Hematopoietic multipotent progenitor cell treated with erythropoietin and hydrocortisone succinate and interleukin-3 and kit ligand, for 6 days (in vitro differentiated cells): ENCODE measurements at places on chromosomes 4 and X.

DNA sequence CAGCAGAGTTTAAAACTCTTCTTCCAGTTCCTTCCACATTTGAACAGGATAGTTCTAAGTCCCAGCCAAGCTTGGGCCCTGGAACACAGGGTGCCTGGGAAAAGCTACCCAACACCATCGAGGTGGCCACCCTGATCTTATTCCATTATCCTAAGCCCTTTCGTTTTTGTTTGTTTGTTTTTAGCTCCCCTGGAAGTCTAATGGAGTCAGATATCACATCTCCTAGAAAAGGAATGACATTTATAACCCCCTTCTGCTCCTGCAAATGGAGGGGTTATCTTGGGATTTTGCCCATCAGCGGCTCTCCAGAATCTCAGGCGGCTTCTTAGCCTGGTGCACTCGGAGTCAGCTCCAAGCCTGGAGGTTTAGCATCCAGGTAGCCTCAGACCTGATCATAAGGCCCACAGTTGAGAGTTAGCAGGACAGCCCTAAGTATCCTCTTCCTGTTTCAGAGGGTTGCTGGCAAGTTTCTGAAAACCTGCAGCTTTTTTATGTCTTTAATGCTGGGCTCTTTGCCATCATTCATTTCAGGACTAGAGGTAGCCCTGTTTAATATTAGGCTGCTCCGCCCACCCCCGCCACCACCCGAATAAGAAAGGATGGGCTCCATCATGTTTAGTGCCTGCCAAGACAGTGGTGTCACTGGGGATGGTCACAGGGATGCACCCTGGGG, 230.0 kb upstream of the LNX1 start:
- no peak for DNase-seq

DNA sequence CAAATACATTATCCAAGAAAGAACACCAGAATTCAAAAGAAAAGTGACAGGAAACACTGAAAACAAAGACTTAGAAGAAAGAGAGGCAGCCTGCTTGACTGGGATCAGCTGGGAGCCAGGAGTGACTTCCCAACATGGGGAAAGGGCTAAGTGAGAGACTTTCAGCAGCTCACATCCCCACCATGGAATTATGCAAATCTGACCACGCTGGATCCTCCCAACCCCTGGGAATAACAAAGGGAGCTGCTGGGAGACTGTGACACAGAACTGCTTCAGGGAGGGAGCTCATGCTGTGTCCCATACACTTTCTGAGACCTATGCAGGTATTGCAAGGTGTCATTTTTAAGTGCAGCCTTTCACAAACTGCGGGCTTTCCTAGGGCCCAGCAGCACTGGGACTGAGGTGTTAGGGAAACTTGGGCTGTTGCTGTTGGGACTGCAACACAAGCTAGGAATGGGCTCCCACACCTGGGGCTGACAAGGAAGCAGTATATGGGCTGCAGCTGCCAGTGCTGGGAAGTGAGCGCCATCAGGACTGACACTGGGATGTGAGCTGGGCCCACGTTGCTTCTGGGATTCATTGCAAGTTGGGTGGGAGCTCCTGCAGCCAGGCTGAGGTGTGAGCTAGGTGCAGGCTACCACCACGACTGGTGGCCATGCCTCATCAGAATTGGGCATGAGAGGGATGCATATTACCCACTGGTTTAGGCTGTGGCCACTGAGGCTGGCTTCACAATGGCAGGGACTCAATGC, 139.1 kb downstream of the KDR start:
- no peak for DNase-seq

GRCh38 chr4:173494013-173494970, 35.7 kb downstream of the HAND2 start:
- DNase-seq, result peak; percentile 89

DNA sequence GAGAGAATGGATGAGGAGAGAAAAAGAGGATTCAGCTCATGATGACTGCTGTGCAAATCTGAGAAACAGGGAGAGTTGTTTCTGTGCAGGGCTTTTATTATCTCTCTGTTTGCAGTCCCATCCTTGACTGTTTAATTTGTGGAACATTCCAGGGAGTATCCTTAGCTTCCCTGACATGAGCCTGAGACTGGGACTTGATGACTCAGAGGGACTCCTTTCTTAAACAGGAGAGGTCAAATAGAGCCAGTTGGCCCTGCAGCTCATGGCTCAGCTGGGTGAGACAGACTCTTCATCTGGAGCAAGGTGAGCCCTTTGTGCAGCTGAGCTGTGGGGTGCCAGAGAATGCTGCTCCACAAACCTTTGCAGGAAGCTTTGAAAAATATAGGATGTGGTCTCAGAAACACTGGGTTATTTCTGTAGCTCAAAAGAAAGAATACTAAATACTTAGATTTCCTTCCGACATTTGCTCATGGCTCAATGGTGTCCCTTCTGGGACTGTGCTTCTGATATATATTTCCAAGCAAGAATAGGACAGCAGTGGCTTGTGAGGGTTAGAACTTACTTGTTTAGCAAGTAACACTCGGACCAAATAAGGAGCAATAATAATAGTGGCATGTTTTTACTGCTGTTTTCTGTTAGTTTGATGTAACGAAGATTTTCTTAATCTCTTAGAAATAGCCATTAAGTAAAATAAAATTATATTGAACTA, 14.5 kb downstream of the ARHGAP24 start:
- no peak for DNase-seq

DNA sequence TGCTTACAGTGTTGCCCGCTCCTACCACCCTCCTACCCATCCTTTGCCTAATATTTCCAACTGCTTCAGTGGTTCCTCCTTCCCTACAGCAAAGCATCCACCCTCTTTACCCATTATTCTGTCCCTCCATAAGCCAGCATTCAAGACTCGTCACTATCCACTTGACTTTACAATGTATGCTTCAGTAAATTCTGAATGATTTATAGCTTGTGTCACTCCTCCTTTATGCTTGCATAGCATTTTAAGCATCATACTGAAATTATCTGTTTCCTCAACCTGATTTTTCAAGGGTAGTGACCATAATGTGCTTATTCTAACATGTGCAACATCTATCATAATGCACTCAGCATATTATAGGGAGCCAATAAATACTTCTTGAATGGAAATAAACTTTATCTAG, 365.5 kb downstream of the RAB28 start:
- no peak for DNase-seq

DNA sequence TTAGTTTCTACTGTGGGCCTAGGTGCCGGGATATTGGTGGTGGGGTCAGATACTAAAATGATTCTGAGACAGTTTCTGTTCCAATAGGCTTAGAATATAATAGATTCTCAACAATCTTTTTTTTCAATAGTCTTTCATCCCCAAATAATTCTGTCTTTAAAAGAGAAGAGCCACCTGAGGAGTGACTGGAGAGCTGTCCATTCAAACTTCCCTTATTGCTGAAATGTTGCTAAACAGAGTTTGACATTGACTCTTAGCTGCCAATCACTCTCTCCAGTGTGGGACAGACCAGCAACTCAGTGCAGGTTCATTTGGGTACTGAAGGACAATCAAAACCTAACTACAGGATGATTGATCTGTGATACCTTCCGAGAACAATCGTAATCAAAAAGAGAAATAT, 12.4 kb upstream of the ADH7 start:
- DNase-seq, result no peak

- DNase-seq, result no peak
These were observed 46.9 kb upstream of the SMARCAD1 start for GRCh38 chr4:94160774-94161173.

GRCh38 chr4:139656614-139657486, 8.8 kb upstream of the MGST2 start:
- DNase-seq, result peak; percentile 94

- peak; percentile 3 for DNase-seq
These were observed 57.3 kb upstream of the SLIT2 start for GRCh38 chr4:20194123-20195013.

DNA sequence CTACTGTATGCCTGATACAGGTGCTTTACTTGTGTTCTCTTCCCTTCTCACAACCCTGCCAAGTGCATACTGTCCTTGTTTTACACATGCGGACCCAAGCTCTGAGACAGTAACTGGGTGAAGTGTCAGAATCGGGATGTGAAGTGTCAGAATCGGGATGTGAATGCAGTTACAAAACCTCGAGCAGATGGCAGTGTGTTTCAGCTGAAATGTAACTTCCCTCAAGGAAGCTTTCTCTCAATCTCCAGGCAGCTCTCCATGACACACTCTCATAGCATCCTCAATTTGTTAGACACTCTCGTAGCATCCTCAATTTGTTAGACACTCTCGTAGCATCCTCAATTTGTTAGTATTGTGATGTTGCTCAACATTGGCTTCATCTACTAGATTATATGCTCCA, 1.1 kb upstream of the HPSE start:
- no peak for DNase-seq

GRCh38 chr4:1819816-1820215, 26.7 kb downstream of the FGFR3 start:
- DNase-seq, result no peak

GRCh38 chrX:49238735-49239134, 3.5 kb downstream of the CCDC22 start:
- DNase-seq, result no peak

DNA sequence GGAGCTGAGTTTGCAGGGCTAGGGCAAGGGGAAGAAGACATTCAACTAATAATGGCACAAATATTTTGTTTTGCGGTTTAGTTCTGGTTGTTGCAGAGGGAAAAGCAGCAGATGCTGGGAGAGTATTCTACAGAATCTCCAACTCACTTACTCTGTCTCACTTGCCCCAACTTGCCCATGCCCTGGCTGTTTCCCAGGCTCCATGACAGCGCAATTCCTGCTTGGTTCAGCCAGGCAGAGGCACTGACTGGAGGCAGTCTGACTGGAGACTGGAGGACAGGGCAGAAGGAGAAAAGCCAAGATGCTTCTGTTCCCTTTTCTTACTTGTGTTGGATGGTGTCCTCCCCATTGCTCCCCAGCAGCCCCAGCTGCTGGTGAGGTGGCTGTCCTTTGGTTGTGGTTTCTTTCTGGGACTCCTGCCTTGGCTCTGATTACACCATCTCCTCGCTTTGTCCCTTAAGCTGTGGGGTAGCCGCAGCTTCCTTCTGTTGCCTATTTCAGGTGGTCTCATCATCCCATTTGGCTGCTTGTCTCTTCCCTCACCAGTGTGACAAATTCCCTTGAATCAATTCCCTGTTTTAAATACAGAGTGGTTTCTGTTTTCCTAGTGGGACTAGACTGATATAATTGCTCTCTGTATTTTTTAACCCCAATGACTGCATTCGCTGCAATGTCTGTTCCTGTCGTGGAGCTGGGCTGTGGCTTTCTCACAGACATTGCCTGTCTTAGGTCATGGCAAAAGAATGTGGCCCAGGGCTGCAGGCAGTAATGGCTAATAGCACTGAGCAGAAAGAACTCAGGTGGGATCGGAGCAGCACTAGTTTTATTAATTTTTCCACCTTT, 24.2 kb upstream of the RASL11B start:
- DNase-seq, result no peak

GRCh38 chr4:76083386-76083988, 9.0 kb downstream of the ART3 start:
- no peak for DNase-seq

DNA sequence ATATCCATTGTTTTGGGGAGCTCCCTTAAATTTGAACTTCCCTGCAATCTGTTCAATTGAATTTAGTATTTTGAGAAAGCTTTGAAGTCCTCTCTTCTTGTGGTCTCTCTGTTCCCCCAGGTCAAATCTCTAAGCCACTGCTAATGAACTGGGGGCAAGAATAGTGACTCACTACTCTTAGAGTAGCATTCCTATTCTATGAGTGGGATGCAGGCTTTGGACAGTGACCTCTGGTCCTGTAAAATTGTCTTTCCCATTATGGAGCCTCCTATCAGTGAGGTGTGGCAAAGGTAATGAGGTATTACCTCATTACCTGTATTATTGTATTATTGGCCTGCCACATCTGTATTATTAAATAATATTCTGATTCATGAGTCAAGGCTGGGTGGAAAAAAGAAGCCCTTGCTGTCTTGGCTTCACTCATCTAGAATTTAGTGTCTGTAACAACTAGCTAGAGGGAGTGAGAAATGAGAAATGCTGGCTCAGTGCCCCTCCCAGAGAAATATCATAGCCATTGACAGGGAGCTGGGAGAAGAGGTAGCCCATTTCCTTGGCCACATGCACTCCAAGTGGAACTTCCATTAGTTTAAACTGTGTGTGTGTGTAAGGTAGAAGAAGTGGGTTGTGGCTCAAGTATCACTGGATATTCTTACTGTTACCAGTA, 393.9 kb upstream of the CTSO start:
- DNase-seq, result no peak

- DNase-seq, result no peak
These were observed 2.9 kb upstream of the TLR6 start for GRCh38 chr4:38859501-38859900.

DNA sequence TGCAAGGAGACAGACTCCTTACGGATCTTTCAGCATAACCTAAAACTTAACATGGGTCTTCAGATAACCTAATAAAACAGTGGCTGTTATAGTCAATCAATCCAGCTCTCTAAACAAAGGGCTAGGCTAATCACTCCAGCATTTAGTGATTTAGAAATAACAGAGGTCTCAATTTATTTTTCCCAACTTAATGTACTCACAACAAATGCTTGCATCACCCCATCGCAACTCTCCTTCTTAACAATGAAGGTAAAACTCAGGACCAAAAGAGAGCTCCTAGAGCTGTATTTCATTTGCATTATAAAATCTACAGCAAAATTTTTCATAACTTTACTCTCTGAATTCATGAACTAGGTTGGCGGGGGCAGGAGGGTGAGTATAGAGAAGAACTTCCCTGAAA, 1.1 kb downstream of the LIN54 start:
- DNase-seq, result no peak

GRCh38 chrX:153953342-153953830, 8.9 kb upstream of the RENBP start:
- DNase-seq, result peak; percentile 69

- no peak for DNase-seq
These were observed 72.3 kb downstream of the PRKG2 start for GRCh38 chr4:81142744-81143143.

DNA sequence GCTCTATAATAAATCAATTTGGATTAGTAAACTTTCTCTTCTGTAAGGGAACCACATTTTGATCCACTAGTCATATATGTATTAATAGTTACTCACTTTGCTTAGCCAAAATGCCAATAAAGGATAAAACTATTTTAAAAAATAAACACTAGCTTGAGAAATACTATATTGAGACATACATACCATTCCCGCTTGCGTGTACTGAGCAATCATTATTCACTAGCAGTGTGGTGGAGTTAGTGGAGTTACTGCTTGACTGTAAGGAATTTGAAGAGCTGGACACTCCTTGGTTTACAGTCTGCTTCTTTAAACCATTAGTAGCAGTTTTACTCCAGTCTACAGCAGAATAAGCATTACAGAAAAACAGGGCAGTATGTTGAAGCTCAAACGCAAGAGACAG, 10.8 kb upstream of the PHKA2 start:
- no peak for DNase-seq

DNA sequence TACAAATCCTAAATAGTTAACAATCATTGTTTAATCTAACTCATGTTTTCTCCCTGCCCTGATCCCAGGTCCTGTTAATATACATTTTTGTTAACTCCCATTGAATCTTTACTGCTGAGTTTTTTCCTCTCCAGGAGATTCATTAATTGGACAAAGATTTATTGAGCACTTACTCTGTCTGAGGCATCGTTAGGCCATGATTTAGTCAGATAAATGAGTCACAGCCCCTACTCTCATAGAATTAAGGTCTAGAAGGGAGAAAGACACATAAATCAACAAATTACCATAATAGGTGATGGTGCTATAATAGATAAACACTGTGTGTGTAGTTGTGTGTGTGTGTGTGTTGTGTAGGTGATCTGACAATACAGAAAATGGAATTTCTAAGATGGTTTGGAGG, 112.5 kb downstream of the MAPK10 start:
- DNase-seq, result no peak

GRCh38 chrX:130176354-130176776, 4.6 kb downstream of the RAB33A start:
- DNase-seq, result no peak
